ENCODE measurements at places on chromosomes 11 and 22. TPM values are rescaled to one million over a fixed set of nuclear protein-coding genes. Genes with fewer than 3 reads are reported as not detected.

VWA5A gene
- 23.5 TPM for total RNA-seq

C11orf97 gene
- total RNA-seq: not detected

ANO1 gene
- not detected for total RNA-seq

MN1 gene
- total RNA-seq: 0.45 TPM

CALCA gene
- not detected for total RNA-seq

GVQW3 gene
- total RNA-seq: 0.45 TPM

JHY gene
- total RNA-seq: 0.45 TPM

CCDC116 gene
- not detected for total RNA-seq

ADM2 gene
- 4.8 TPM for total RNA-seq

SLC7A4 gene
- total RNA-seq: 0.17 TPM

PGA4 gene
- 0.17 TPM for total RNA-seq

MUC6 gene
- not detected for total RNA-seq

PIH1D2 gene
- 1.8 TPM for total RNA-seq

SLC5A4 gene
- total RNA-seq: not detected

DNAJB7 gene
- total RNA-seq: not detected

GRM5 gene
- not detected for total RNA-seq

ZNF143 gene
- 10.1 TPM for total RNA-seq

GNG3 gene
- not detected for total RNA-seq

TRPC6 gene
- total RNA-seq: 1.5 TPM

PDGFD gene
- 1.2 TPM for total RNA-seq

PI4KA gene
- 31.9 TPM for total RNA-seq

MRGPRX3 gene
- total RNA-seq: not detected

NPAS4 gene
- not detected for total RNA-seq

All from bronchus fibroblast of lung (primary cell).